Heart right ventricle (tissue), 16 donors: ENCODE measurements at places on chromosomes 2 and 18.
A peak's percentile ranks its signal among the peaks of the same experiment; 100 is the strongest.

DNA sequence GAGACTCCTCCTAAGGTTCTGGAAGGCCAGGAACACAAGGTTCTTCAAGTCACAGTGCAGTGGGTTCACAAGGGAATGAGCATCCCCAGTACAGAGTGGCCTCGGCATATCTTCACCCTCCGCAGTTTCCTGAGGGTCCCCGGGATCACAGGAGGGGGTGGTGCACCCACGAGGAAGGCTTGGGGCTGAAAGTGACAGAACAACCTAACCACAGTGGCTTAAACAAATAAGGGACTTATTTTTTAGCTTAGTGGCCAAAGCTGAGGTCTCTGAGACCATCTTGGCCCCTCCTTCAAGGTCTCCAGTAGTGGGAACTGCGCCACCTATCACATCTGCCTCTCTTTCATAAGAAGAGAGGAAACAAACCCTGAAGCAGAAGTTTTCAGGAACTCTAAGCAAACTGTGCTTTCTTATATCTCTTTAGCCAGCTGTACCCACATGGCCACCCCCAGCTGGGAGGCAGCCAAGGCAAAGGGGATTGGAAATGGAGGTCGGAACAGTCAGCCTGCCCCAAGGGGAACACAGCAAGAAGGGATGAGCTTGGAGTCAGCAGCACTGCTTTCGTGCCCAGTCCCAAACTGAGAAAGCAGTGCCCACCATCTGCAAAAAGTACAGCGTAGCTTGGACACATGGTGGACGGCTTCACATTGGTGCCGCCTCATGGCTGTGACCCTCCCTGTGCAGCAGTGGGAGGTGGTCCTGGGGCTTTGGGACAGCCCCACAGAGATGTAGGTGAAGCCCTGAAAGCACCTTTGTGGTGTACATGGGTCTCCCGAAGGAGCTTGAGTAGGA is 260.0 kb upstream of the ID2 start:
- no peak for DNase-seq

DNA sequence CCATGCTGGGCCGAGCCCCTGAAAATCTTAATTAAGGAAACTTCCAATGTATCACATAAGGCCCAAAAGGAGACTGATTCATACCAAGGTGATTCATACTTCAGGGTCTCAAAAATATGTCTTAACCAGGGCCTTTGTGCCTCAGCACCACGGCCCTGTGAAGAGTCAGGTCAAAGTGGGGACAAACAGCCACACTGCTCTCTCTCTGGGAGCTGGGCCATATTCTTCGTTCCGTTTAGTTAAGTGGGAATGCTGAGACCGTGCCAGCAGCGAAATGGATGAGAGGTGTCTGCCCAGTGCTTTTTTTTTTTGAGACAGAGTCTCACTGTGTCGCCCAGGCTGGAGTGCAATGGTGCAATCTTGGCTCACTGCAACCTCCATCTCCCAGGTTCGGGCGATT is 9.3 kb upstream of the PTMA start:
- DNase-seq: peak; percentile 58

DNA sequence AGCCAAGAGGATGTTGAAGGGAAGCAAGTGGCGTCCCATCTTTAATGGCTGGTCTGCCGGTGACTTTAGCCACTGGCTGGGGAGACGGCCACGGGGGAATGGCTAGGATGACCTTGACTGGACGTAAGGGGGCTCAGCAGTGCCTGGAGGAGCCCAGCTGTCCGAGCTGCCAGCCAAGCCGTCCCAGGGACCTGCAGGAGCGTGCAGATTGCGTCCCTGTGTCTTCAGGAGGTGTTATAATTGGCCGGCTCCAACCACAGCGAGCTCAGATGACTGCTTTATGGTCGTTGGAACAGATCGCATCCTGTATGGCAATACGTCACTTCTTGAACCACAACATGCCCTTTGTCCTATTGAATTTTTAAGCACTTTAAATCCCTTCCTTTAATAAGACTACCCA is 204.6 kb downstream of the EIPR1 start:
- no peak for DNase-seq

- no peak for DNase-seq
Observed at GRCh38 chr2:149894226-149894625, 306.7 kb upstream of the MMADHC start.

GRCh38 chr2:183868707-183869106 is 729.6 kb upstream of the ZNF804A start:
- DNase-seq: no peak

GRCh38 chr2:23537991-23538390 is 153.0 kb downstream of the KLHL29 start:
- no peak for DNase-seq

DNA sequence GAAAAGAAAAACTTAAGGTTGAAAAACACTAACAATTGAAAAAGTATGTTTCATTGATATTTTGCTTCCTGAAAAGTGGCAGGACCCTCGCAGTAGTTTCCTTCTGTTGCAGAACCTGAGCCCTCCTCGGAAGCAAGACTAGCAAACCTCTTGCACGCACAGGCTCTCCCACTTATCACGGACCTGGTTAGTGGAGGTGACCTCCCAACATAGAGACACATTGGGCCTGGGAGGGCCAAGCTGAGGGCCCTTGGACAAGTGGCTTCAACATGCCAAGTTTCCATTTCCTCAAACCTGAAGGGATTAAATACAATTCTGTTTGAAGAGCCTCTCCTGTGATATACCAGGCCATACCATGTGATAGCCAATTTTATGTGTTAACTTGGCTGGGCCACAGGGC is 133.4 kb upstream of the AGAP1 start:
- DNase-seq: no peak

- no peak for DNase-seq
Observed at GRCh38 chr2:20353241-20353992, 2.8 kb upstream of the PUM2 start.

- no peak for DNase-seq
Observed at GRCh38 chr2:226325526-226325925, 474.1 kb downstream of the IRS1 start.

- no peak for DNase-seq
Observed at GRCh38 chr2:24400207-24400907, 40.0 kb upstream of the ITSN2 start.

DNA sequence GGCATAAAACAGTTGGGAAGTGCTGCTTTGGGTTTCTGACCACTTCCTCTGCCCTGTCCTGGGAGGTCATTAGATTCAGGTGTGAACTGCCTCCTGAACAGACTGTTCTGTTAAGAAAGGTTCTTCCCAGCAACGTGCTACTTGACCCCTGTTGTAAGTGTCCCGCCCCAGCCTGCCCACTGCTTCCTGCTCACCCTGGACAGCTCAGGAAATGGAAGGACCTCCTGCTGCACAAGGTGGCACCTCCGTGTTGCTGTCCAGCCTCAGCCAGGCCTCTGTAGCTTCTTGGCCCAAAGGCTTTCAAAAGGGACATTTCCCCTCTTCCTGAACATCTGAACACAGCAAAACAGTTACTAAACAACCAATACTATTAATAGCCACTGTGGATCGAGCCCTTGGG is 5.3 kb downstream of the TOGARAM2 start:
- DNase-seq: no peak

DNA sequence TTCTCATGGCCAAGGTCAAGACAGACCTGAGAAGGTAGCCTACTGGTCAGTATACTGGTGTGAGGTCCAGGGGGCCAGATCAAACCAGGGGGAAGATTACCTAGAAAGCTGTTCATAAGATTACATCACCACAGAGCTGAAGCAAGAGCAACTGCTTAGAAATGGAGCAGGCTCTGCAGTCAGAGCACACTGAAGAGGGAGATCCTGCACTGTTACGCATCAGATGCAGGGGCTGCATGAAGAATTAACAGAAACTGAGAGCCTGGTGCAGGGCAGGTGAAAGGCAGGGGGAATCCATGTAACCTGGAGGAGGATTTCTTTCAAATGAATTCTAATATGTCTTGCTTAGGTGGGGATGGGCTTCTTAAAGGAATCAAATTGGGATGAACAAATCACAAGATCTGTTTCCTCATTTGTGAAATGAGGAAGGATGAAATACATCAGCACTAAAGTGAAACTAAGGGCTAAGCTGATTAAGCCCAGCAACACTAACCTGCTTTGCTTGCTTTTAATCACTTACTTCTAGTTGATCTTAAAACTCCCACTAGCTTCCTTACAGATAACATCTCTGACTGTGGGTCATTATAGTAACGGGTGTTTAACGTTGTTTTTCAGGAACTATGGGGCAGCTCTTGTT is 74.3 kb upstream of the ADAM23 start:
- DNase-seq: no peak

- no peak for DNase-seq
Observed at GRCh38 chr18:77651441-77651840, 401.8 kb downstream of the GALR1 start.

DNA sequence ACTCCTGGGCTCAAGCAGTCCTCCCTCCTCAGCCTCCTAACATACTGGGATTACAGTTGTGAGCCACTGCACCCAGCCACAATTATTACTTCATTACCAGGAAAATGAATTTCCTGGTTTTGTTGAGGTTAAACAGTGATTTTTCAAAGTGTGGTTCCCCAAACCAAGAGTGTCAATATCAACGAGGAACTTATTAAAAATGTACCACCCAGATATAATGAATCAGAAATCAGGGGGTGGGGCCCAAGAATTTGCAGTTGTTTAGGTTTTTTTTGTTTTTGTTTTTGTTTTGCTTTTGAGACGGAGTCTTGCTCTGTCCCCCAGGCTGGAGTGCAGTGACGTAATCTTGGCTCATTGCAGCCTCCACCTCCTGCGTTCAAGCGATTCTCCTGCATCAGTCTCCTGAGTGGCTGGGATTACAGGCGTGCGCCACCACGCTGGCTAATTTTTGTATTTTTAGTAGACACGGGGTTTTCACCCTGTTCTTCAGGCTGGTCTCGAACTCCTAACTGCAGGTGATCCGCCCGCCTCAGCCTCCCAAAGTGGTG is 94.1 kb downstream of the WDSUB1 start:
- DNase-seq: no peak

- no peak for DNase-seq
Observed at GRCh38 chr2:60826111-60826510, 55.3 kb upstream of the REL start.

- DNase-seq: no peak
Observed at GRCh38 chr2:128368437-128369107, 49.9 kb upstream of the HS6ST1 start.

DNA sequence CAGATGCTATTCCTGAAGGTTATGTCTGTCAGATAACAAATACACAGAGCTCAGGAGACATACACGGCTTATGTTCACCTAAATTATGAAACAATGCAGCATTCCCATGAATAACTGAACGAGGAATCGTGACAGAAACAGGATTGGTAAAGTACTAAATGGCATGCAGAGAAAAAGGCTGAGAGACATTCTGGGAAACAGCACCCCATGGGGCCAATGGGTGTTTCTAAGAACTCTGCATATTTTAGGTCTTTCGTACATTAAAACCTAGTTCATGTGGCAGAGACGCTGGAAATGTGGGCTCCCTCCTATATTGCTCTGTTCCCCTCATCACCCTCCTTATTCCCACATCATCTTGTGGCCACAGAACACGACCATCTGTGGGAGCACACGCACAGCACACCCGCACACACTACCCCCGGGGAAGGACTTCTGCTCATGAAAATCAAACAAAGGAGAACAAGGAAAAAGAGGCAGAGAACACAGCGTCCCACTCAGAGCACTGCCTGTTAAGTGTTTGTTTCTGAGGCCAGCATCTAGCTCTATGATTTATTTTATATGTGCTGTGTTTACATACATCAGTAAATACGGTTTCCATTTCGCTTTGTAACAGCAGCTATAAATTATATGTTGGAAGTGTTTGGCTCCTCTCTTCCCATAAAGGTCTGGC is 143.6 kb downstream of the AFF3 start:
- DNase-seq: no peak

- DNase-seq: peak; percentile 90
Observed at GRCh38 chr2:120552800-120553481, 182.7 kb upstream of the GLI2 start.

DNA sequence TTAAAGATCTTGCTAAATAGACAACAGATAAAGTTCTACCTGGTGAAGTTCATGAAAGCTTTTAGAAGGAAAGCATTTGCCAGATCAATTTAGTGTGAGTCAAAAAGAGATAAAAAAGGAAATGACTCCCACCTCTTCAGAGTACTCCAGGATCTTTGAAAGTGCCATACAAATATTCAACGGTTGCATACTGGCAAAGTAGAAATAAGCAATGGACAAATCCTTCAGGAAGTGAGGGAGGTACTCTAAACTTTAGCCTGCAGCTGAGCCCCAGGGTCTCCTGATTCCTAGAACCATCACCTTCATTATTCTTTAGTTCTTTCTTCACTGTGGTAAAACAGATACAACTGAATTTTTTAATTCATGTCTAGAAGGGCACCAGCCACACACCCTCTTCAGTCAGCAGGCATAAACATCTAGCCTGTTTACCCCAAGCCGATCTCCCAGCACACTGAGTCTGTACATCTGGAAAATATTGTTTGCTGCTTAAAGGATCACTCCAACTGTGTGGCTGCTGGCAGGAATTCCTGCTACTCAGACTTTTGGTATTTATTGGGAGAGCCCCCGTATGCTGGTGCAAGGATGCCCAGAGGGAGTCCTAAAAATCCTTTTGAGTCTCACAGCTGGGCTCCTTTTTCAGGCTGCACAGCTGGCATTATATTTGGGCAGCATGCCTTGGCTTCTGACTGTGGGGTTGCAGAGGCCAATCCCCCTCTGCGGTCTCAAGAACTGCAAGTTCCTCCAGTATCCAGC is 72.3 kb upstream of the SESTD1 start:
- DNase-seq: no peak

GRCh38 chr2:118604371-118604770 is 243.1 kb downstream of the EN1 start:
- DNase-seq: no peak

- no peak for DNase-seq
Observed at GRCh38 chr2:118993392-118993752, 51.4 kb downstream of the MARCO start.
